ENCODE measurements at places on chromosomes 4 and X. TPM values are rescaled to one million over a fixed set of nuclear protein-coding genes. Genes with fewer than 3 reads are reported as not detected.

- no peak for DNase-seq
These were observed 32.8 kb upstream of the PPARGC1A start for GRCh38 chr4:23922541-23923111.

DNA sequence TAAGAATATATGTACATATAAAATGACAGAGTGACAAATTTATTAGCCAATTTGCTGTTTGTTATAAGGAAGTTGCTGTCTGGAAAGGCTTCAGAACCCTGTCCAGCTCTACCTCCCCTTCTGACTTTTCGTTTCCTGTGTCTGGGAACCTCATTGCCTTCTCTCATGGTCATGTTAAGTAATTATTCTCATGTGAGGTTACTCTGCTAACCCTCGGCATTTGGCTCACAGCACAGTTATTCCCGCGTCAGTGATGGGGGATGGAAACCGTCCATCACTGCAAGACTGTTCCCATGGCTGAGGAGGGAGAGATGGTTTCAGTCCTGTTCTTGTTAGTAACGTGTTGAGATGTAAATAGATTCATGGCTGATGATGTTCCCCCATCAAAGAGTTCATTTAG lies 11.9 kb downstream of the EDNRA start:
- no peak for DNase-seq

DAPP1 gene
- not detected for total RNA-seq

PRRG1 gene
- 10.2 TPM for total RNA-seq

All from H1 (cell line).